Neural progenitor cell (in vitro differentiated cells): ENCODE measurements at places on chromosomes 2 and 18. TPM values are rescaled to one million over a fixed set of nuclear protein-coding genes. Genes with fewer than 3 reads are reported as not detected.

The PARD3B gene
- 2.0 and 8.4 TPM in 2 replicates for total RNA-seq

GRCh38 chr2:215080545-215080944, 57.9 kb downstream of the ABCA12 start:
- DNase-seq, result no peak

DNA sequence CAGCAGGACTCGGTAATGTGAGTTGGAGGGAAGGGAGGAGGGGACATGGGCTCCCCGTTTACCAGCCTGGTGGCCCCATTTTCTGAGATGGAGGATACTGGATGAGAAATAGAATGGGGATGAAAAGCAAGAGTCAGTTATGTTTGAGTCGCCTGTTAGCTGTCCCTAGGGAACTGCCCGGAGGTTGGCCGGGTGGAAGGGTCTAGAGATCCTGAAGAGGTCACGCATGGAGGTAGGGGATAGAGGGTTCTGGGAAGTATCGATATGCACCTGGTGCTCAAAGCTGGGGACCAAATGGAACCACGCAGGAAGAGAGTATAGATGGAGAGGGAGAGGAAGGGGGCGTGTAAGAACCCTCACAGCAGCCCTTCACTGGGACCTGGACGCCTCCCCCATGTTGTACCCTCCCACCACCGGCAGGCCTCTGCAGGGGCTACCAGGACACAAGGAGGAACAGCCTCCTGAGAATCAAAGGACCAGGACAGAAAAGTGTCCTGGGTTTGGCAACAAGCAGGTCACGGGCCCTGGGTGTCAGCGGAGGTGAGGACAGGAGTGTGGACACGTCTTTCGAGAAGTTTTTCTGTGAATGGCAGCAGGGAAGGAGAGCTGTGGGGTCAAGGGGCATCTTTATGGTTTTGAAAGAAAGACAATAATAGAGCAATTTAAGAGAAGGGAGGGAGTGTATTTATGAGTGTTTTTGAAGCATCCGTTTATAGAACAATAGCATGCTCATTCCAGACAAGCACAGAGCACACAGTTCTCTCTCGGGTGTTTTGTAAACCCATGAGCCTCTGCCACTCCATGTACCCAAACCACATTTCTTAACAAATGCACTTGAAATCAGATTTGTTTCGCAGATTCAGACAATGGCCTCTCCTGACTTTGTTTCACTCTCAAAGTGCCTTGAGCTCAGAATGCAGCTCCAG, 132.2 kb downstream of the SMAD7 start:
- no peak for DNase-seq

DNA sequence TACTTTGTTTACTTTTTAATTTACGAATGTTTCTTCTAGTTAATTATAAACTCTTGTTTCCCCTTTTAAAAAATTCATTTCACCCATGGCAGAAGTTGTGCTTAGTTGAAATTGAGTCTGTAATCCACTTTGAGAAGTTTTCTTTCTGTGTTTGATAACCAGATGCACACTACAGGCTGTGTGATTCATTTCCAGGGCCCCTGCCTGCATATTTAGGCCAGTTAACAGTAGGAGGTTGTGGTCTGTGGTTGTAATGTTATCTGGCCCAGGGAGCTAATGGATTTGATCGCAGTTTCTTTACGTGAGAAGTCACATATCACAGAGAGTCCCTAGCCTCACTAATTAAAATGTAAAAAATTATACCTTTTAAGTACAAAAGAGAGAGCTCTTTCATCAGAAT, 3.3 kb downstream of the CDH7 start:
- DNase-seq, result no peak

DNA sequence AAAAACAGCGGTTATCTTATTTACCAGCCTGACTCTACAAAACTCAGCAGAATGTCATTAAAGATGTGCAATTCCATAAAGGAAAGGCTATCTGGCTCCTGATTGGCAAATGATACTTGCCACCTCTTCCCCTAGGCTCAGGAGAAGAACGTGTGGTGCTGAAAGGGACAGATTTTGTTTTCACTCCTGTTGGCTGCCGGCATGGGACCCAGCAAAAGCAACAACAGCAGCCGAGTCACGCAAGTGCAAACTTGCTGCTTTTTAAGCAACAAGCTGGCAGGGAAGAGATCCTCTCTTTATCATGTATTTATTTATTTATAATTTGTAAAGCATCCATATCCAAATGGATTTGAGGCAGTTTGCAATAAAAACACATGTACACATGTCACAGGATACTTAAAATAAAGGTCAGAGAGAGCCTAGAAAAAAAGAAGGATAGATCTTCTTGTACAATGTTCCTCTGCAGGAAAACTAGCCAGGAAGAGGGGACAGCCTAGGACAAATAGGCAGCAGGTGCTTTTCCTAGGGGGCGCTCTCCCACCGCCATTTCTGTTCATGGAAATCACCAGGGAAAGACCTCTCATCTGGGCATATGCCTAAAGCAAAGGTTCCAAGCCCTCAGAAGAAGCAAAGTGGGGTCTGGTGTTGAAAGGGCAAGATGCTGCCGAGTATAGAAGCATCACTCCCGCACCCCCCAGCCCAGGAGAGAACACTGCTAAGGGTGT, 799.3 kb downstream of the BCL11A start:
- DNase-seq, result peak; percentile 46
